ENCODE measurements at places on chromosomes 7 and 10.

GRCh38 chr10:86946213-86947155 is 10.9 kb downstream of the MMRN2 start:
- DNase-seq = no peak

GRCh38 chr7:13282377-13282980 is 595.0 kb downstream of the ARL4A start:
- no peak for DNase-seq

DNA sequence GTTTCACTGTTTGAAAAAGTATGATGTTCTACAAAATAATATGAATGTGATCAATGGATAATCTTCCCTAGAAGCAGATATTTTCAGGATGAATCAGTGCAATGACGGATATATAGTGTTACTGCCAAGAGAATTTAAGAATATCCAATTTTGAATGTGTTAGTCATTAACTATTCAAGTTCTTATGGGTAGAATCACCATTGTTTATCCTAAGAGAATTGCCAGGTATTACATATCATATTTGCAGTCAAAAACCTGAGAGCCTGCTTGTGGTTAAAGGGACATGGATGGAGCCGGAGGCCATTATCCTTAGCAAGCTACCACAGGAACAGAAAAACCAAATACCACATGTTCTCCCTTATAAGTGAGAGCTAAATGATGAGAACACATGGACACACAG is 26.9 kb downstream of the AHR start:
- no peak for DNase-seq

GRCh38 chr7:69260023-69260422 is 338.3 kb upstream of the AUTS2 start:
- DNase-seq = no peak

GRCh38 chr10:82609845-82610244 is 734.9 kb downstream of the NRG3 start:
- no peak for DNase-seq

DNA sequence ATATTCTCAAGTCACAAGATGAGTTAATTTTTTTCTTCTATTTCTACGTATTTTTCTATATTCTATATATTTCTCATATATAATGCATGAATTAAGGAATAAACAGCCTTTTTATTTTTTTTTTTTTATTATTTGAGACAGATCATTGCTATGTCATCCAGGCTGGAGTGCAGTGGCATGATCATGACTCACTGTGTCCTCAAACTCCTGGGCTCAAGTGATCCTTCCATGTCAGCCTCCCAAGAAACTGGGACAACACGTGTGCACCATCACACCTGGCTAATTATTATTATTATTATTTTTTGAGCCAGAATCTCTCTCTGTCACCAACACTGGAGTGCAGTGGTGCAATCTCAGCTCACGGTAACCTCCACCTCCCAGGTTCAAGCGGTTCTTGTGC is 1.5 kb downstream of the CLDN12 start:
- DNase-seq = no peak

GRCh38 chr10:8065651-8066050 is 11.2 kb downstream of the GATA3 start:
- DNase-seq = peak; percentile 93

- DNase-seq = no peak
Measured at GRCh38 chr7:42945821-42946626, 13.8 kb downstream of the MRPL32 start.

GRCh38 chr7:26705567-26705966 is 158.8 kb downstream of the SKAP2 start:
- no peak for DNase-seq

GRCh38 chr7:21507627-21508343 is 35.1 kb upstream of the DNAH11 start:
- peak; percentile 18 for DNase-seq
